ENCODE measurements at places on chromosomes 5 and 9.

DNA sequence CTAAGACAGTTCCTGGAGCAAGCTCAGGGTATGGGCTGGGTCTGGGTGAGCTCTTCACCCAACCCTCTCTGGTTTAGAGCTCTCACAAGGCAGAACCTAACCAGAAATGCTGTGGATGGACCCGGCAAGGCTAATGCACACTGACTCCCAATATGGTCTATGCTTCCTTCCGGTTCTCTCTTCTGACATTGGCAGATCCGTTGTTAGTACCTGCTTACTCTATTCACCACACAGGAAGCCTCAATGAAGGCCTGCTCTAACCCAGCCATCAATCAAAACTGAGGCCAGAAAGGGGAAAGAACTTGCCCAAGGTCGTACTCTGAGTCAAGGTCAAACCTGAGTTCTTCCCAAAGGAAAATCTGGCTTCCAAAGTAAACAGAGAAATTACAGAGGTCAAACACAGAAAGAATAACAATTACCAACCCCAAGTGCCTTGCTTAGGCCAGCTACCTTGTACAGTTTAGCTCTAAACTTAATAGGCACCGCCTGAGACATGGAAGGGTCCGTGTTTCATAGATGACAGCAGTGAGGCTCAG is 46.0 kb upstream of the AKNA start:
- DNase-seq: no peak

DNA sequence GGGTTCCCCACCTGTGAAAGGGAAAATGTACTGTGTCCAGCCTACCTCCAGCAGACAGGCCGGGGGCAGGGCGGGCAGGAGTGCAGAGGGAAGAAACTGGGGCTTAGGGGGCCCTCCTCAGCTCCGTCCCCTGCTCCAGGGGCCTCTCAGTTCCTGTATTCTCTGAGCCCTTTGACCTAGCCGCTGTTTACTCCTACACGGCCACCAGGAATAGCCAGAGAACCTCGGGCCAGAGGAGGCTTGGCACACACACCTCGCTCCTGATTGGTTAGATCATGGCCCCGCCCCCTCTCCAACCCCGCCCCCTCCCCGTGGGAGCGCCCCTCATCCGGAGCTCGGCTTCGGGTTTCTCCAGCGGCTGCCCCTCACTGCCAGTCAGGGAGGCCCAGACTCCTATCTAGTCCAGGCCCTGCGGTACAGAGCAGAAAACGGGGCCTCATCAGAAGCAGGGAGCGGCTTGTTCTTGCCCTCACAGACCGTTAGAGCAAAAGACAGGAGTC is 2.2 kb downstream of the ST6GALNAC6 start:
- peak; percentile 87 for DNase-seq

- DNase-seq: peak; percentile 78
Observed at GRCh38 chr5:1521671-1522600, 1.8 kb downstream of the LPCAT1 start.

- no peak for DNase-seq
Observed at GRCh38 chr9:107043886-107044285, 180.9 kb downstream of the ZNF462 start.

DNA sequence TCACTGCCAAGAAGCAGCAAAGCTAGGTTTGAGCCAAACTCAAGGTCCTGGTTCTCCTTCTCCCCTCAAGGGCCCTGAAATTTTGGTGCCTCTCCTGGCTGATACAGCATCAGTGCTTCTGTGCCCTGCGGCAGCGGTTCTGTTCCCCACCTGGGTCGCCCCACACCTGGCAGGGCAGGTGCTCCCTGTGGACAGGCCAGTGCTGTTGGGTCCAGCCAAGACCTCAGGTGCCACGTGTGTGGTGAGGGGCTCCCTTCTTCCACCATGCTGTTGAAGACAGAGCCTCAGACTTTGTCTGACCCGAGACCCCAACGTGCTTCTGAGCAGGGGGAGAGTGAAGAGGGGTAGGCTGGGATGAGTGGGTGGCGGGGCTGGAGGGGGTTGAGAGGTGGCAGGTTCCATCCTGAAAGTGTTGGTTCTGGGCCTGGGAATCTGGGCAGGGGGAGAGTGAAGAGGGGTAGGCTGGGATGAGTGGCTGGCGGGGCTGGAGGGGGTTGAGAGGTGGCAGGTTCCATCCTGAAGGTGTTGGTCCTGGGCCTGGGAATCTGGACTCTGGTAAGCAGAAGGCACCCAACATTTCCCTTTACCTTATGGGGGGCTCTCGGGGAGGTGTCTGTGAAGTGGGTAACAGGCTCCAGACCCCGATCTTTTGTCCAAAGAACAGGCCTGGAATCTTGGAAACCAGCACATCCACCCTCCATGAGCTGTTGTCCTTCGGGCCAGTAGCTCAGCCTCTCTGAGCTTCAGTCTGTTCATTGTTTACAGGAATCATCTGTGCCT is 2.3 kb downstream of the PLEKHG4B start:
- no peak for DNase-seq

DNA sequence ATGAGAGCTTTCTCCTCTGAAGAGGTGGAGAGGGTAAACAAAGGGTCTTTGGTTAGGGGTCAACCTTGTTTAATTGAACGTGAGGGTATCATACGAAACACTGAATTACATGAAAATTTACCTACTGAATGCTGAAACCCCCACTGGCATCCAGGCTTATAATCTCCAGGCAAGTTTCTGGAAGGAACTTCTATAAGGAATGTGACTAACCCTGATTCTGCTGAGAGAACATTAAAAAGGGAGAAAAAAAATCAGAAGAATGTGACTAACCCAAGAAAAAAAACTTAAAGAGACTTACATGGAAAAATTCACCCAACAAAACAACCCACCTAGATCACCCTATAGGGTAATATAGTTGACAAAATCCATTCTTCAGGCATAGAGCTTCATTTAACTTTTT is 55.5 kb downstream of the APC start:
- DNase-seq: no peak

GRCh38 chr5:82160948-82161347 is 117.2 kb downstream of the RPS23 start:
- no peak for DNase-seq

DNA sequence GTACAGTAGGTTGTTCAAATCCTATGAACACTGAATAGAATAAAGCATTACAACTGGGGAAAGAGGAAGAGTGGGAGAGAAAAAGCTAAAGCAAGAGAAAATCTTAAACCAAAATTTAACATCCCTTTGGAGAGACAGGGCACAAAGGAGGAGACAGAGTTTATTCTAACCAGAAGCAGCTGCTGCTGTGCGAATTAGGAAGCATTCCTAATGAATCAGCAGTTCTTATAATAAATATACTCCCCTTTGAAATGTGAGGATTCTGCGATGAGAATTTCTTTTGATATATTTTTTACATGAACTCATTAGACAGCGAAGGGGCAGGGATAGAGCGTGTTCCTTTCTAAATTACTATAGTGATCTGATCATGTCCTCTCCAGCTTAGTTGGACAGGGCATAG is 233.4 kb downstream of the DENND1A start:
- DNase-seq: no peak

DNA sequence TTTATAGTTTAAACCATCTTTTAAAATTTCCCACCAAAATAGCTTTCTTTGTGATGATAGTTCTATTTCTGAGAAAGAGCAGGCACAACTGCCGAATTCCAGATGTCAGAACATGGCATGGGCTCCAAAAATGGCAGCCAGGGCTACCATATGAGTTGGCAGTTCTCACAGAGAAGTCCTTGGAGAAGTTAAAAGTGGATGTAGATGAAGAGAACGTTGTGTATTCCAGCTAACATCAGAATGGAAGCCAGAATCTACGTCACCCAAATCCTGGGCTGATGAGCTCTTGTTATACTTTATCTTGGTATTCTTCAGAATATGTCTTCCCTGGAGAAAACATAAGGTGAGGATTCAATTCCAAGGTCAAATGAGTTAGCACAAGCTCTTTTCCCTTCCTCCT is 66.9 kb upstream of the BASP1 start:
- no peak for DNase-seq

DNA sequence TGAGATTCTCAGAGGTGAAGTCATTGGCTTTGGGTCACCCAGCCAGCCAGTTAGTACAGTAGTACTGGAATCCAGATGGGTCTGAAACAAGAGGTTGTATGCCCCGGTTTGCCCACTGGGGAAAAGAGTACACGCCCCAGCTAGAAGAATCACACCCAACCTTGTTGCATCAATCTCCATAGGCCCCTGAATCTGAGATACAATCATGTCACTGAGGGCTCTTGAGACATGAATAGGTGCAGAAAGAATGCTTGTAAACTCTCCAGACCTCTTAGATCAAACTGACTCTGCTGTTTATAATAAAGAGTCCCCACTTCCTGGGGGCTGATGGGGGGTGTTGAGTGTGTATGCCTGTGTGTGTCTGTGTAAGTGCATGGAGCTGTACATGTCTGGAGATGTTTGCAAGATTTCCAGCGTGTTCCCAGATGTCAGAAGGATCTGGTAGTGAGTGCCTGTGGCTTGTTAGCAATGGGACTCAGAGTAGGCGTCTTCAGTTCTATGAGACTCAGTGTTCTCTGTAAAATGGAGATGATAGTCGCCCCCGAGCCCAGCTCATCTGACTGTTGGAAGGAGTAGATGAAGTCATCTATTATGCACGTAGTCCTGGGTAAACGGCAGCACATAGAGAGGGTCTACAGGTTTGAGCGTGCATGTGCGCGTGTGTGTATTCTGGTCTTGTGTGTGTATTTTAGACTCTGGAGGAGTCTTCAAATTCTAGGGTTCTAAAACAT is 48.2 kb downstream of the COL27A1 start:
- no peak for DNase-seq

GRCh38 chr5:83815661-83816060 is 95.0 kb upstream of the HAPLN1 start:
- DNase-seq: no peak

DNA sequence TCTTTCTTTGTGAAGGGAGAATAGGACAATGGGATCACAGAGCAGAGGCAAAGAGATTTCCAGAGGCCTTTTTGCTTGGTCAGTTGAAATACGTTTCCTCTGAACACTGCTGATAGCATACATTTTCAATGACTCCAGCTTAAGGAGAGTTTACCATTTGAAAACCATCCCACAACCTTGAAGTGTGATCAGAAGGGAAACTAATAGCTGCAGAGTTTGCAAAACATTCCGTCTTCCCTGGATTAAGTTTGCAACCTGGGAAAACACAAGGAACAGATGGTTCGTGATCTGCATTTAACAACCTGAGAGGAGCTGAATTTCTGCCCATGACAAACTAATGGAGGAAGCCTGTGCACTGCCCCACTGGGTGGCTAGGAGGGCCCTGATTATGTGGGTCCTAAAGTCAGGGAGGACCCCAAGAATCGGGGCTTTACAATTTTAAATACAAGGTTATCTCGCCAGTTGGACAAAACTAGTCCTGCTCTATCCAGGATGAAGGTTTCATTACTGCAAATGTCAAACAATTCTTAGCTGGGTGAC is 35.6 kb downstream of the MTX3 start:
- no peak for DNase-seq

DNA sequence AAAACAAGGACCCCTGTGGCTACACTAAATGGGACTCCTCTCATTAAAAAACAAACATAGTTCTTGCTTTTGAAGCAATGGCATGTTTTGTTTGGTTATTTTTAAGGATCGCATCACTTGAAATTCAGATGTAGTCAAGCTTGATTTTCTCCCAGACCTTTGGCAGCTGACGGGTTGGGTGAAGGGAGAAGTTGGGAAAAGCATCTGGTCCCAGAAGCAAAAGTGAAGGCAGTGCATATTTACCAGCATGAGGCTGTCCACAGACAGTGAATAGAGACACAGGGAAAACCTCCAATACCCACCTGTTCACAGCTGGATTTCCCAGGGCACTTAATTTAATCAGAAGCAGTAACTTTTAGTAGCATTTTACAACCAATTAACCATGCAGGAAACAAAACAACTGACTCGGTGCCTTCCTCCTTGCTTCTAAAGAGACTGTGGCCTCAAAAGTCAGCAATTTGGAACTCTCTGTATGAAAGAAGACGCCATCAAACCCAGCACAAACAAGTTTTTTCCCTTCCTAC is 245.4 kb downstream of the EBF1 start:
- DNase-seq: no peak

DNA sequence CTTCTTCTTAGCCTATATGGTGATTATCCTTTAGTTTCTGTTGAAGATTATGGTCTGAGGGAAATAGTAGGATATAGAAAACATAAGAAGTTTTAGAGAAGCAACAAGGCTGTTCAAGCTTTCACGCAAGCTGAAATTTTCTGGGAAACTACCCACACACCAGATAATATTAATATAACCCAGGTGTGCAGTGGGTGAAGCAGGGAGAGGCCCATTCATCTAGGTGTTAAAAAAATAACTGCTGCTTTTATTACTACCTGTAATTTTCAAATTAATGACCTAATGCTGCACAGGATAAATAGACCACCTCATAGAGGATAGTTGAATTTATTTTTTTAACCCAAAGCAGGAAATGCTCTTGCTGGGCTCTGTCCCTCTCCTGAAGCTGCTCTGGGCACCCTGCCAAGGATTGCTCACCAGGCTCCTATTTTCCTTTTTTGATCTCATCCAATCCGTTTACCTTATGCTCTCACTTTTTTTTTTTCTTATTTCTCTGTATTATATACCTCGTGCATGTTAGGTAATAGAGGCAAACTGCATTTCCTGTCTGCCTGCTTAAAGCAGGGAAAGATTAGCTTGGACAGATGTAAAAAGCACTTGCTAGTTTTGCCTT is 124.3 kb upstream of the SLC12A2 start:
- no peak for DNase-seq

DNA sequence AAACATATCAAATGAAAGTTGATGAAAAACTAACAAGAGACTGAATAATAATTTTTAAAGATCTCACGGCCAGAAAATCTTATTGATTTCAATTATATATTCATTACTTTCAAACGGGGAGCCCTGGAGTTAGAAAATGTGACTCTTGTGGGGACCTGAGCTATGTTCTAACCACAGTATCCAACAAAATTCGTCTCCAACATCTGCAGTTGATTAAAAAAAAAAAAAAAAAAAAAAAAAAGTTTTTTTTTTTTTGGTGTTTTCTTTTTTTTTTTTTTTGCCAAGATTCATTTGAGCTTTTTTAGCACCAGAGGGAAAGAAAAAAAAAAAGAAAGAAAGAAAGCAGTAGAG is 144.3 kb upstream of the PIK3R1 start:
- no peak for DNase-seq

GRCh38 chr9:137247135-137247915 is 3.8 kb upstream of the STPG3 start:
- DNase-seq: no peak

DNA sequence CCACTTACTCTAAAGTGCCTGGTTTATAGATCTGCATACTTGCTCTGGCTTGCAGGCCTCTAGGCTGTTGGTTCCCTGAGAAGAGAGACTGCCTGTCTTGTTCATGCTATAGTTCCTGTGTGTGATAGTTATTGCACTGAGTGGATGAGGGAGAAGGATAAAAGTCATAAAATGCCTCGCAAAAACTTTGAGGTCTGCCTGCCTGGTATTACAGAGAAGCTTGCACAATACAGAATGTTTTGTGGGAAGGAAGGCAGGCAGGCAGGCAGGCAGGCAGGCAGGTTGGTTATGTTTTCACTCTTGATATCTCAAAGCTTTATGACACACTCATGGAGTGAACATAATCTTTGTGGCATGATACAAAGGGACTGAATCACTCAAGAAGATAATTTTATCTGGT is 287.1 kb downstream of the SLIT3 start:
- peak; percentile 77 for DNase-seq

GRCh38 chr5:3364433-3364832 is 231.2 kb upstream of the IRX1 start:
- DNase-seq: no peak

GRCh38 chr5:137190031-137190430 is 309.1 kb downstream of the SPOCK1 start:
- DNase-seq: no peak
